Skin of body (tissue), 3 donors: ENCODE measurements at places on chromosomes 12 and 14. TPM values are rescaled to one million over a fixed set of nuclear protein-coding genes. Genes with fewer than 3 reads are reported as not detected.

GRCh38 chr12:50440288-50440687, 39.6 kb downstream of the LARP4 start:
- no peak for DNase-seq

GRCh38 chr12:119772431-119772830, 104.5 kb downstream of the PRKAB1 start:
- DNase-seq, result no peak

DNA sequence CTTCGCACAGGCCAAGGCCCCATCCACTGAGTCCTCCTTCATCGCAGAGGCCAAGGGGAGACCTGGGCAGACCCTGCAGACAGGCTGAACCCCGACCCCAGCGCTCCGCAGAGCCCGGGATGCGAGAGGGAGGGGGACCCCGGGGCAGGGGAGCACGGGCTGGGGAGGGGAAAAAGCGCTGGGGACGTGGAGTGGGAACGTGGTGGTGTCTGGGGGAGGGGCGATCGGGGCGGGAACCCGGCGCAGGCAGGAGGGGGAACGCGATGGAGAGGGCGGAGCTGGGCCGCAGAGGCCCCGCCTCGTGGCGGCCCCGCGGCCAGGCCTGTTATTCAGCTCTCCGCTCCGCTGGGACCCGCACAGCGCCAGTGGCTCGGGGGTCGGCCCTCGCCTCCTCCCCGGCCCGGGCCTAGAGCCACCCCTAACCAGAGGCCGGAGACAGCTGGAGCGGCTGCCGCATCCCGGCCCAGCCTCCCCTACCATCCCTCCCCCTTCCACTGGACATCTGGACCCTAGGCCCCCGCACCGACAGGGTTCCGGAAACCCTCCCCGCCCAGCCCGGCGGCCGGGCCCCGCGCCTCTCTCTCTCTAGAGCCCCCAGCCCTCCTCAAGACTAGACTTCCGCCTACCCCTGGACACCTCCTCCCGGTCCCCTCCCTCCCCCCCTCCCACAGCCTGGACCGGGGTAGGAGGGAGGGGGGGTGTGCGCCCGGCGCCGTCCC, at the start of gene ARHGEF25:
Gene ARHGEF25 (plus strand): TSS at position 328 of the 719 bp plus-strand sequence. CDS start 460 bp downstream, outside the sequence.
- peak; percentile 79 for DNase-seq

GRCh38 chr14:73764406-73765280, 50.5 kb upstream of the PNMA1 start:
- DNase-seq, result peak; percentile 42

GRCh38 chr12:5191803-5192538, 148.3 kb downstream of the KCNA5 start:
- DNase-seq, result no peak

GRCh38 chr12:15819644-15820437, 30.7 kb upstream of the EPS8 start:
- no peak for DNase-seq

- DNase-seq, result no peak
These were observed 10.7 kb upstream of the TXNRD1 start for GRCh38 chr12:104204690-104205480.

- DNase-seq, result no peak
These were observed 16.4 kb upstream of the MIA2 start for GRCh38 chr14:39217214-39217879.

DNA sequence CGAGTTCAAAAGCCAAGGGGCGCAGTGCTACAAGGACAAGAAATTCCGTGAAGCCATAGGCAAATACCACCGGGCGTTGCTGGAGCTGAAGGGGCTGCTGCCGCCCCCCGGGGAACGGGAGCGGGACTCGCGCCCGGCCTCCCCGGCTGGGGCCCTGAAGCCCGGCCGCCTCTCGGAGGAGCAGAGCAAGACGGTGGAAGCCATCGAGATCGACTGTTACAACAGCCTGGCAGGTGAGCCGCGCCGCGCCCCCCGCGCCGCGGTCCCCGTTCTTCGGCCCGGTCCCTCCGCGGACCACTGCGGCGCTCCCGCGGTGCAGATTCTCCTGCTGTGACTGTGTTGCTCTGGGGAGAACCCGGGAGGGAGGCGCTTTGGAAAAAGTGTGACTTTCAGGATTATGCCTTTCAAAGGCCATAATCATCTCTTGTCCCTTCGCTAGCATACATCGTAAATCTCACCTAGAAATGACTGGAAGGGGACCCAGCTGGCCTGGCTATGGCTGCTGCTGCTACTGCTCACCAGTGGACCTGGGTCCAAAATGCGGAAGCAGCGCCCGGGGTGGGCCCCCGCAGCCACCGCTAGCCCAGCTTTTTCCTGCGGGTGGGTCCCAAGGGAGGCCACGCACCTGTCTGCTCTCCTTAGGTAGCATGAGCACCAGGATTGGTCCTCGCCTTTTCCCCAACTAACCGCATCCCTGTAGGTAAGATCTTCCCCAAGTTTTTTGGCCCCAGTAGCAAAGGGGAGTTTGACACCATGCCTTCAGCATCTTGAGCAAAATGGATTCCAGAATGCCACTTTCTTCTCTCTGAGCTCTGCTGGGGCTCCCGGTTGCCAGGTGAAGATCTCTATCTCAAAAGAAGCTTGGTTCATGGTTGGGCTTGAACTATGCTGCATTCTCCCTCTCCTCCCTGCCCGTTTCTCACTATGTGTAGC, 853 bp downstream of the TTC9 start:
- DNase-seq, result no peak

DNA sequence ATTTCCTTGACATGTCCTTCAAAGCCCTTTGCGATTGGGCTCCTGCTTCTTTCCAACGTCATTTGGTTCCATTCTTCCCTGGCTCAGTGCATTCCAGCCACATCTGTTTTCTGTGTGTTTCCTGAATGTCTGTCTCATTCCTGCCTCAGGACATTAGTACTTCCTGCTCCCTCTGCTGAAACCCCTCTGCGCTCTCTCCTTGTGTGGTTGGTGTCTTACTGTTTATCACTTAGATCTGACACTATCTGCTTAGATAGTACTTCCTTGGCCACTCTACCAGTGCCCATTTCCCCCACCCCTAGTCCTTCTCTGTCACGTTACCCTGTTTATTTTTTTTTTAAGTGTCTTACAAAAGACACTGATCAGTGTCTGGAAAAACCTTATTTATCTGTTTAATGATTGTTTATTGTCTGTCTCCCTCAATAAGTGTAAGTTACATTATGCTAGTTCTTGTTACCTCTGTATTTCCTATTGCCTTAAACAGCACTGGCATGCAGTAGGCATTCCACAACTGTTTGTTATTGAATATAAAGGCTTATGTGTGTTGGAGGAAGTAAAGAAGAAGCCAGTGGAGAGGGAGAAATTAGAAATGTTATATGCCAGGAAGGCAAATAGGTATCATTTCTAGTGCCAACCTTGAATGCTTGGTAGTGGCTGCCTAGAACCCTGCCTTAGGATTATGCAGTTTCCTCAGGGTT, 21.5 kb downstream of the DYRK2 start:
- no peak for DNase-seq

DNA sequence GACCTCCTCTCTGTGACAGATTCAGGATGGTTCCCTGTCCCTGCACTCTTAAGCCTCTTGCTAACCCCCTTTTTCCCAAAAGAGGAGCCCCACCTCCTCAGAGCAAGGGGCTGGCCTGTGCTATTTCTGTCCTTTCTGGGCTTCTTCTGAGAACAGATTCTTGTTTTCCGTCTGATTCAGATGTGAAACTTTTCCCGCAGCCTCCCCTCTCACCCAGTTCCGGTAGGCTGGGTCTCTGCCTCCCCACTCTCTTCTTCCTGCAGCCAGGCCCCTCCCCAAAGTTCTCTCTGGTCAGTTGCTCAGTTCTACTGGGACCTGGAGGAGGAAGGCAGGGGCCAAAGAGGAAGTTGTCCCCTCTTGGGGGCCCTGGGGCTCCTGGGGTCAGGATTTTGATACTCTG, 11.8 kb downstream of the PDE1B start:
- DNase-seq, result peak; percentile 49

GRCh38 chr14:89067293-89067972, 243.0 kb downstream of the TTC8 start:
- no peak for DNase-seq

DNA sequence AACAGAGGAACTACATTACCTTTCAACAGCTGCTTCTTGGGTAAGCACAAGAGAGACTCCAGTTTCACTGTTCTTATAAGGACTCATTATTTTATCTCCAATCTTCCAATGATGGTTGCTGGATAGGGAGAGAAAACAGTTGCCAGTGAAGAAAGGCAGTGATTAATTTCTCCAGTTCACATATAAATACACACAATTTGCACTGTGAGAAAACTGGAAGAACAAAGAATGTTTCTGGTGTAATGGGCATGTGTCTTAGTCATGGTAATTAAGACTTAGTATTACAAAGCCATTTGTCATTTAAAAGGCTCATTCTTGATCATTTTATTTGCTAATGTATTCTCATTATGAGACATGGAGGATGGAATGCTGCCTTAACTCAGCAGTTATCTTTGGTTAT, 78.0 kb upstream of the FAR2 start:
- DNase-seq, result no peak

GRCh38 chr12:26666286-26666685, 166.7 kb downstream of the ITPR2 start:
- DNase-seq, result no peak

GRCh38 chr12:56676851-56677580, 11.1 kb downstream of the PTGES3 start:
- no peak for DNase-seq

GRCh38 chr12:9673404-9674225, 4.1 kb downstream of the CLEC2D start:
- no peak for DNase-seq

DNA sequence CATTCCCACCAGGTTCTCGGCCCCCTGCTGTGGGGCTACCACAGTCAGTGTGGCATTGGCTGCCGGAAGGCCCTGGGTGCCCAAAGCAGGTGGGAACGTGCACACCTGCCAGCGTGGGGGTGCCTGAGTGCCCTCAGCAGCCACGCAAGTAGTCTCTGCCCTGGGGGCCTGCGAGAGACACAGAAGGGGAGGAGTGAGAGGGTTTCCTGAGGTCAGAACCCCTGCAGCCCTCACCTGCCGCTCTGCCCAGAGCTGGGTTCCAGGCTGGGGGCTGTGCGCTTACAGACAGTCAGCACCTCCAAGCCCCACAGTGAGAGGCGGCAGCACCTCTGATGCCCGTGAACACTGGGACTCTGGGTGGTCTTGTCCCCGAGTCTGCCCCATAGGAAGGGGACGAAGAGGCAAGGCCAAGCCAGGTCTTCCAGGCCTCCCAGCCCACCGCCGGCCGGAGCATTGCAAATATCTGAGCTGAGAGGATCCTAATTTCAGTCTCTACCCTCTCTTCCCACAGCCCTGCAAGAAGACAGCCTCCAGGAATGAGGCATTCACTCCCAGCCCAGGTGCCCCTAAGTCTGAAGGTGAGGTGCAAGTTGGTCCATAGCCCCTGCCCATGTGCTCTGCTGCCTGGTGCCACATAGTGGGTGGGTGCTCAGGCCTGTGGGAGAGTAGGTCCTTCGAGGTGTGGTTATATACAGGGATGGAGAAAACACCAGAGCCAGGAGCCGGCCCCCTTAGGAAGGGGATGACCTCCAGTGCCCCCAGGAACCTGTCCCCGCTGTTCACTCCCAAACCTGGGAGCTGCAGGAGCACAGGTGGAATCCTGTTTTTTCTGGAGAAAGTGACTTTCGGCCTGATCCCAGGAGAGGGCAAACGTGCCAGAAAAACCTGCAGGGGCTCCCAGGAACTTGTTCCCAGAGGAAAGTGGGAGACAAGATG, 291.1 kb upstream of the RTL1 start:
- DNase-seq, result no peak

DNA sequence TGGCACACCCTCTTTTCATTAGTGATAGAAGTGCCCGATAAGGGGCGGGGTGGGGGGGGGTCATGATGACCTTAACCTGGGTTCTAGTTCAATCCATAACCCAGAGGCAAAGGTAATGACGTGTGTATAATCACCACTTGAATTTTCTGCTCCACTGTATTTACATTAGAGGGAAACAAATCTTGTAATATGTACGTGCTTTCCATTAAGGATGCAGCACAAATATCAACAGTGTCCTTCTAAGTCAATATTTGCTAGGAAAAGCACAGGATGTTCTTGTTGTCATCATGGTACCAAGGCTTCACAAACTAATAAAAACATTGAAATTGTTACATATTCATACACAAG, 121.2 kb upstream of the SLC38A2 start:
- no peak for DNase-seq

DNA sequence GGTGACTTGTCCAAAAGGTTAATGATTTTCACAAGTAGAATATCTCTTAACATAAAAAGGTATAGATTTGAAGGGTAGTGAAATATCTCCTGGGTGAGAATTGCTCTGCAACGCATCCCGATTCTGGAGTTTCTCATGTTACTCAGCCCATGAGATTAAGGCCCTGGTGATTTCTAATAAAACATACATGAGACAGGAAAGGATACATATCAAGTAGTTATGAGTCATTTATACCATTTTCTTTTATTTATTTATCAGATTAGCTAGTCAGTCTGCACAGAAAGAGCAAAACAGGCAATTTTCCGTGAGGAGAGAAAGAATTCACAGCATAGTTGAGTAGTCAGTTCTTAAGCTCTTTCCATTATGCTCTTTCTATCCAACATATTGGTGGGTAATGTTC, 535.6 kb upstream of the ATP2B1 start:
- no peak for DNase-seq

DNA sequence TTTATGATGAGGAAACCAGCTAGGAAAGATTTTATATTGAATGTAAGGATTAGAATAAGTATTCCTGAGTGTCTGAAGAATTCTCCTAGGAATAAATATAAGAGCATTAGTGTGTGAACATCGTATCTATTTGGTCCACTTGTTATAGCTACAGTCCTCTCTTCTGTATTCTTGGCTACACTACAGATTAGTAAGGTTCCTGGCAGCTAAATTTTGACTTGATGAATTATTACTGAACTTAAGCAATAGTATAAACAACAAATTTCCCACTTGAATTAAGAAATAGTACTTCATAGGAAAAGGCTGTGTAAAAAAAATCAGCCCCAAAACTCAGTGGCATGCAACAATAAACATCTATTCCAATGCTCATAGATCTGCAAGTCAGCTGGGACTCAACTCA, 138.4 kb upstream of the G2E3 start:
- peak; percentile 29 for DNase-seq

GRCh38 chr12:70983692-70984091, 63.2 kb upstream of the PTPRR start:
- DNase-seq, result no peak

The OR6C2 gene
- not detected for total RNA-seq

The TTC9 gene
- 2.3 TPM for total RNA-seq

The WSB2 gene
- total RNA-seq, result 55.6 TPM

The INHBC gene
- not detected for total RNA-seq

The TAS2R46 gene
- 7.0 TPM for total RNA-seq

The ETFBKMT gene
- 2.2 TPM for total RNA-seq

The ZCRB1 gene
- total RNA-seq, result 13.4 TPM

The FAM186B gene
- total RNA-seq, result 0.59 TPM

The ASB2 gene
- 6.1 TPM for total RNA-seq

The LIN7A gene
- total RNA-seq, result 5.9 TPM

The TOMM20L gene
- not detected for total RNA-seq

The SMCO3 gene
- 0.39 TPM for total RNA-seq

The DHRS2 gene
- not detected for total RNA-seq

The DPPA3 gene
- not detected for total RNA-seq

The VWF gene
- 51.8 TPM for total RNA-seq

The FOXA1 gene
- total RNA-seq, result 0.59 TPM
